GM12891 (cell line): ENCODE measurements at places on chromosomes 7 and 10.

- DNase-seq: no peak
These were observed 8.2 kb upstream of the BLVRA start for GRCh38 chr7:43750016-43750887.

DNA sequence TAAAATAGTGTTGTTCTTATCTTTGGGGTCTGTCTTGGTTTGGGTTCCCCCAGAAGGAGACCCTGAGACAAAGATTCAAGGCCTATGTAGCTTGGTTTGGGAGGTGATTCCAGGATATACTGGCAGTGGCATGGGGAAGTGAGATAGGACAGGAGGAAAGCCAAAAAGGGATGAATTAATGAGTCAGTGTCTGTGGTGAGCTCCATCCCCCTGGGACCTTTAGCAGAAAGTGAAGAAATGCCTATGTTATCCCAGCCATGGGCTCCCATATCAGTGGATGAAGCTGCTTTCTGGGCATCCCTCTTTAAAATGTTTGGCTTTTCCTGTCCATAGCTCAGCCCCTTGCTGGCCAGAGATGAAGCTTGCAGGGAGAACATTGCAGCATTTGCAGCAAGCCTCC lies 217.0 kb upstream of the CTBP2 start:
- no peak for DNase-seq

- DNase-seq: no peak
These were observed 655.9 kb downstream of the SDK1 start for GRCh38 chr7:3956949-3957348.

DNA sequence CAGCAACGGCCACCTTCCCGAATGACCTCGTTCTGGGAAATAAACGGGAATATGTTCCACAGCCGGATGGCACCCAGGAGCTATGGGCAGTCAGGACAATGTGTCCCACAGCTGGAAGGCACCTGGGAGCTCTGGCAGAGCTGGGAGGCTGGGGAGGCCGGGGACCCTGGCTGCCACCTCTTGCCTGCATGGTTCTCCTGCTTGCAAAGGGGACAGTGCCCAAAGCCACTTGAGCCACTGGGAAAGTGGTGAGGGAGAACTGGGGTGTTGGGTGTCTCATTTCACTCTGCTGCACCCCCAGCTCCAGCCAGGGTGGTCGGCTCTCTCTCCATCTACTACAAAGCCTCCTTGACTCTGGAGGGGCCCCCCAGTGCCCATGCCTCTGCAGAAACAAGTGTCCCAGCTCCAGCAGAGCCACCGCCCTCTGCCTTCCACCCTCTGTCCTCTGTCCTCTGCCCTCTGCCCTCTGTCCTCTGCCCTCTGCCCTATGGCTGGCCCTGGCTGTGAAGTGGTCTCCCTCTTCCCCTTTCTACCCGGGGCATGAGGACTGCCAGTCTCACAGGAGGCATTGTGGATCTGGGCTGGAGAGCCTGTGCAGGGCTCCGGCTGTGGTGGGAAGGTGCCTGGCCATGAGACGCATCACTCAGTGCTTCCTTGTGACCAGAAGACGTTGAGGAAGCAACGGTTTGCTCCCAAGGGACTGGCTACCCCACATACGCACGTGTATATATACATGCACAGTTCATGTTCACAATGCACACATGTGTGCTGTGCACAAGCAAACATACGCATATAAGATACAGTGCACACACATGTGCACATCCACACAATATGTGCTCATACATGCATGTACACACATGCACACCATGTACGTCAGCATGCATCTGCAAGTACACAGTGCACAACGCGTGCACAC lies 21.5 kb upstream of the INPP5A start:
- DNase-seq: no peak

- DNase-seq: peak; percentile 53
These were observed 33.7 kb upstream of the PTF1A start for GRCh38 chr10:23158370-23158769.

- DNase-seq: no peak
These were observed 29.0 kb upstream of the EBLN1 start for GRCh38 chr10:22246680-22247391.

- DNase-seq: no peak
These were observed 7.5 kb downstream of the ZNF282 start for GRCh38 chr7:149202831-149203231.

- no peak for DNase-seq
These were observed 11.0 kb downstream of the ZNF862 start for GRCh38 chr7:149849174-149849573.

GRCh38 chr10:102710609-102711008 lies 3.6 kb downstream of the ARL3 start:
- no peak for DNase-seq

- no peak for DNase-seq
These were observed 39.2 kb downstream of the AGAP3 start for GRCh38 chr7:151125470-151125845.

DNA sequence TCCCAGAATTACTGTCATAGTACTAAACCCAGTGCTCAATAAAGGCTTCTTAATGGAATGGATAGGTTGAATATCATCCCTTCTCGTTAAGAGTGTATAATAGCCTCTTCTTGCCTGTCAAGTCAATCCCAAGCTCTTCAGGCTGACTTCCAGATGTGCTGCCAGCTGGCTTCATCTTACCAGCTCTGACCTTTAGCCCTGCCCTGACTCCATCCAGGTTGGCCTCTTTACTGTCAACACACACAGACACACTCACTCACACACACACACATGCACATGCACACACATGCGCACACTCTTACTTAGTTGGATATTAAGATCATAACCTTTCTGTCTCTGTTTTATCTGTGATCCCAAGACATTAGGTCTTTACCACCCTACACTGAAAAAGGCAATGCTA lies 49.1 kb downstream of the ASB4 start:
- DNase-seq: no peak

- no peak for DNase-seq
These were observed 111.3 kb upstream of the CARD11 start for GRCh38 chr7:3154881-3155494.

DNA sequence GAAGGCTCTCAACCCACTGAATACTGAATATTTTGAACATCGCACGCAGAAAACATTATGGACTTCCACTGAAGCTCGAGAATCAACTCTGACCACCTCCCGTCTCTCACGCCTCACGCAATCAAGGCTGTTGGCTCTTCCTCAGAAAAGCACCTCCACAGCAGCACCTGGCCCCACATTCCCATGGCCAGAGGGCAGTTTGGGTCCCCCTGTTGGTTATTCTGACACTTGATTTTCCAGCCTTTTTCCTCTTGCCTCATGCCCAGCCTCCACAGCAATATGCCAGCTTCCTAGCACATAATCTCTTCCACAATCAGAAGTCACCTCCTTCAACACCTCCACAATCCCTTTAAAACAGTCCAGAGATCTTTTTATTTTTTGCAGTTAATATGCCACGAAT lies 55.9 kb downstream of the SVOPL start:
- no peak for DNase-seq

GRCh38 chr7:35987016-35987415 lies 166.0 kb upstream of the EEPD1 start:
- no peak for DNase-seq
